ENCODE measurements at places on chromosomes 4 and X.
A peak's percentile ranks its signal among the peaks of the same experiment; 100 is the strongest.

DNA sequence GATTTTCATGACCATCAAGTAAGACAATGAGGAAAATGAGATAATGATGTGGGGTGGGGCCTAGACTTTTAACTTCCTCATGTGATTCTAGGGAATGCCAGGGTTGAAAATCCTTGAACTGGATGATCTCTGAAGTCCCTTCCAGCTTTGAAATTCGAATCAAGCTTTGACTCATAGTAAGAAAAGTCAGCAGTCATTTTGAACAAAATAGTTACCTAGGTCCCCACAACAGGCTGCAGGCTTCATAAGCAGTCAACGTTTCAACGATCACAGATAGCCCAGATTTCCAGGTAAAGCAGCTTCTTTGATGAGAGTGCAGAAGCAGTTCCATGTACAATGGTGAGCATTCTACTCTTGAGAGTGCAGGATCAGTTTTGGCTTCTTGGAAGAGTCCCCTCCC is 93.7 kb downstream of the GRIA3 start:
- DNase-seq = no peak

GRCh38 chr4:180792541-180792940 is 1450.7 kb upstream of the TENM3 start:
- no peak for DNase-seq

- DNase-seq = peak; percentile 39
Observed at GRCh38 chr4:26459054-26459755, 31.1 kb downstream of the CCKAR start.

GRCh38 chrX:139200793-139201192 is 329.7 kb upstream of the F9 start:
- no peak for DNase-seq

DNA sequence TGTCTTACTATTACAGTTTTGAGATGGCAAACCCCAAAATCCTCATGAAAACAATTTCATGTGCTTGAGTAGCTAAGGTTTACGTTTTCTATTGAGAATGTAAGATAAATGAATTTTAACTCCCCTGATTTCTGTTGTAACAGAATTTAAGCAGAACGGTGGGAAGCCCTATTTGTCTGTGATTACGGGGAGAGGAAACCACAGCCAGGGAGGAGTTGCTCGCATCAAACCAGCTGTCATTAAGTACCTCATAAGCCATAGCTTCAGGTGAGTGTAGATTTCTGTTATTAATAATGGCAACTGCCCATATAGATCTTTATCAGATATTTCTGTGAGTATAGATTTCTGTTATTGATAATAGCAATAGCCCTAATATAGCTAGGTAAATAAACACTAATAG is 44.2 kb upstream of the RHOH start:
- no peak for DNase-seq

- no peak for DNase-seq
Observed at GRCh38 chrX:24391389-24391788, 30.9 kb downstream of the SUPT20HL1 start.

DNA sequence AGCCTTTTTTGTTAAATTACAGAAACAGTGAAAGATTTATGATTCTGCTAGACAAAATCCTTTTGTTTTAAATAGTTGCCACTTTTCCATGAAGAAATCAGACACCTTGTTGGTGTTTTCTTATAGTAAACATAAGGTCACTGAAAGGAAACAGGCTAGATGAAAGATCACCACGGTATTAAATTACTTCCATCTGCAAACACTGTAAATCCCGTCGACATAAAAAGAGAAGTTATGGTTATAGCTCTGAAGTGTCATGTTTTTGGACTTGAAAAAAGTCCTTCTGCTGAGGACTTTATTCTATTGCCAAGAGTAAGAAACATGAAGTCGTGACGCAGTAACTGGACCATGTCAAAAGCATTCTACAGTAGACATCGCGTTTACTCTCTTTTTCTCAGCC is 567.6 kb upstream of the SLIT2 start:
- no peak for DNase-seq

DNA sequence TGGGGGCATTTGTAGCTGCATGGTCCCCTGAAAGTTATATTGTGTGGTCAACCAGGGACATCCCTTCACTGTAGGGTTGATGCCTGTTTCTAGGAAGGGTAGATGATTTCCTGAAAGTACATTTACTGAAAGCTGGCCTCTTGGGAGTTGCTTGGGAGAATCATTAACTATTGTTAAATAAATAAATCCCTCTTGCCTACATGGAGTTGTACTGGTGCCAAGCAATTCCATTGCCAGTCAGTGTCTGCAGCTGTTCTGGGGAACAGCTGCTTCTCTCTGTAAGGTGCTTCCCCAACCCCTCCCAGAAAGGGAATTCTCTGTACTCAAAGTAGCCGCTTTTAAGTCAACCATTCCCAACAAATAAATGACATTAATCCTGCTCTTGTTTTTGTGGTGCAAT is 51.1 kb downstream of the C4orf51 start:
- no peak for DNase-seq

DNA sequence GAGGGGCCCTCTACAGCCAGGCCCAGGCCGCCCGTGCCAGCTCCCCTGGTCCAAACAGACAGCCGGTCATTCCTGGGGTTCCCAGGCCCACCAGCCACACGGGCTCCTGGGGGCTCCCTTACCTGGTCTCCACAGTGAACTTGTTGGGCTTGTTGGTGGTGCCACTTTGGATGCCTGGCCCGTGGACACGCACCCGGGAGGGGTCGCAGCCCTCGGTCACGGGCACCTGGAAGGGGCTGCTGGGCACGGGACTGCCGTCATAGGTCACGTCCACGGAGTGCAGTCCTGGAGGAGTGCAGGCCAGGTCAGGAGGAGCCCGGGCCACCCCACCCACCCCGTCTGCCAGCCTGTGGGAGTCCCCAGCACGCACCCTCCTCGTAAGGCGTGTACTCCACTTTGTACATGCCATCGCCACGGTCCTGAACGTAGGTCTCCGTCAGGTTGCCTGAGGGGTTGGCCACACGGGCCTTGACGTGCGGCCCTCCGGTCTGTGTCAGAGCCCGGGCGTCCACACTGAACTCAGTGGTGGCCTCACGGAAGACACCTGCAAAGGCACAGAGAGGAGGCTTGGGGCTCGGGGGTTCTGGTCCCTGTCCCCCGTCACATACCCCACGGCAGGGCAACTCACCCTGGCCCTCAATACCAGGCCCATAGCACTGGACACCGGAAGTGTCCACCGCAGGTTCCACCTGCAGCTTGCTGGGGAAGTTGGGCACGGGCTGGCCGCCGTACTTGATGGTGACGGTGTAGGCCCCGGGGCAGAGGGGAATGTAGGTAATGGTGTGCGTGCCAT is 14.9 kb downstream of the FLNA start:
- DNase-seq = no peak

- no peak for DNase-seq
Observed at GRCh38 chr4:129323658-129324057, 227.7 kb downstream of the C4orf33 start.

DNA sequence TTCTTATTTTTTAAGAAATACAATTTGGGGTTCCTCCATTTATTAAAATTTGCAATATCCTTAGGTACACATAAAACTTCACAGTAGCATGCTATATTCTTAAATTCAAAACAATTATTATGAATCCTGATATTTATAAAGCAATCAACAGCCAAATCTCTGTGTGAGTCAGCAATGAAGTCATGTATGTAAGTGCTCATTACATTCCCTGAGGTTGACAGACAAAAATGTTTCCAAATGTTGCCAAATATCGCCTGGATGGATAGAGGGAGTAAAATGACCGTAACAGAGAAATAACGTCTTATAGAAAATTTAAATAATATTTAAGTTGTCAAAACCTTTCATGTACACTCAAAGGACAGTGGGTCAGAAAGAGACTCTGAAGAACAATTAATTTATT is 220.0 kb downstream of the PCDH18 start:
- no peak for DNase-seq

GRCh38 chrX:7390441-7390840 is 242.5 kb upstream of the PUDP start:
- DNase-seq = no peak

DNA sequence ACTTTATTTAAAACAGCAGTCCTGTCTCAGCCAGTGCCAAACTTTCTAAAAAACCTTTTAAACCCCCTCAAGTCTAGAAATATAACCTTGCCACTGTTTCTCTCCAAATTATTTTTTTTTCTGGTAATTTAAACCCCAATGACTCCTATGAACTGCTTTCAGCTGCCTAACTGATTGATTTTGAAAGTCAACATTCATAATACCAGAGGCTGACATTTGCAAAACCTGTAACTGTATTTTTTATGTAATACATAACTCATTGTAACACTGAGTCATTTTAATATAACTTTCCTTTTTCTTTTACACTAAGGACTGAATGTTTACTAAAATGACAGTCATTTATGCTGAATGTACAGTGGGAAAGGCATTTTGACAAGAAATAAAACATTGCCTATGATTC is 19.1 kb upstream of the EGFL6 start:
- no peak for DNase-seq

GRCh38 chr4:147580396-147580795 is 36.8 kb upstream of the TMEM184C start:
- DNase-seq = no peak

GRCh38 chrX:126550816-126551215 is 1.8 kb downstream of the DCAF12L1 start:
- no peak for DNase-seq

DNA sequence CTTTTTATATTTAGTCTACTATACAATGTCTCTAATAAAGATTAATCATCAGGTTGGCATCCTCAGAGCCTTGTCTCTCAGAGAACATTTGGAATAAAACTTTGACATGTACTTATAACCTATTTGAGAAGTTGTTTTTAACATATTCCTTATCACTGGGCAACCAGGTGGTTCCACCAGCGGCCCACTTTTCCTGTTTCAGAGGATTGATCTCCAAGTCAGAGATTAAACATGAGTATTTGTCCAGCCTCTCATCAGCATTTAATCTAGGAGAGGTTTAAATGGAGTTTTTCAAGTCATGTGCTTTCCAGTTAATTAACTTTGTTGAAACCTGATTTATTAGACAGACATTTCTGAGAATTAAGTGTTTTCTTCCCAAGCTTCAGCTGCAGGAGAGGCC is 345.5 kb downstream of the GRXCR1 start:
- DNase-seq = no peak

DNA sequence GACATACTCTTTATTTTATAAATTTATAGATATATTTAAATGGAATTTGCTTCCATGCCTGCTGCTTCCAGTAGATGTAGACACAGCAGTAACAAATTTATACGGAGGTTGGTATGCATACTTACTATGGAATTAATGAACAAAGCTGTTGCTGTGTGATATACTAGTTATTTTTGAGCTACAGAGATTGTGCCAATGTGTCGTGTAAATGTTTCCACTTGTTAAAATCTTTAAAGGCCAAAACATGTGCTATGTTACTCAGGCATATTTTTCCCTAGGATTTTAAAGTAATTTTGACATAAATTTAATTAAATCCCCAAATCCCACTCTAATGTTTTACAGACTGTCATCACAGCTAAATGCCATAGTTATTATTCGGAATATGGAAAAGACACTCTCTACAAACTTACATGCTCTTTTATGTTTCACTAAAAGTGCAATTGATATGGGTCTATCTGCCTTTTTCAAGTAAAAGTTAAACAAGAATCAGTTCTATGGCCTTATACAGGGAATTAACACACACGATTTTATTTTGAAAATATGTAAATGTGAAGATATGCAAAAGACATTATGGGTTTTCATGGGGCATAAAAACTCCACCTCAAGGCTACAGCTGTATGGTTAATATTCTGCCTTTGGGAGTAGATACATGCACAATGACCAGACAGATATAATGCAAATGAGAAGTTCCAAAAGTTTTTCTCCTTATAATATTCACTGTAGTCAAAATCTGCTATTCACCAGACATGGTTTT is 256.8 kb downstream of the FSTL5 start:
- no peak for DNase-seq

DNA sequence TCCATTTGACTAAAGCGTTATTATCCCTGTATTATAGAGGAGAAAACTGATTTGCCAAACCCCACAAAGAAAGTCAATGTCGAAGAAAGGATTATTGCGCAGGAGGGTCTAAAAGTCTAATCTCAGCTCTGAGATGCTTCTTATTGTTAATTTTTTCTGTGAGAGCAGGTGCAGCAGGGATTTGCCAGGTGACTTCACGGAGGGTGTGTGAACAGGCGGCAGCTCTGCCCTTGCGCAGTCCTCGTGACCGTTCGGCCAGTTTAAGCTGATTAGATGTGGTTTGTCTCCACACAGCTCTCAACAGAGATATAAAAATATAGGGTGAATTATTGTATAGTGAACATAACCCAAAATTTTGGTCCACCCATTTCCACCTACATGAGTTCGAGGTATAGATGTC is 28.5 kb downstream of the TENM3 start:
- no peak for DNase-seq

- no peak for DNase-seq
Observed at GRCh38 chr4:101931619-101932018, 141.1 kb downstream of the BANK1 start.

DNA sequence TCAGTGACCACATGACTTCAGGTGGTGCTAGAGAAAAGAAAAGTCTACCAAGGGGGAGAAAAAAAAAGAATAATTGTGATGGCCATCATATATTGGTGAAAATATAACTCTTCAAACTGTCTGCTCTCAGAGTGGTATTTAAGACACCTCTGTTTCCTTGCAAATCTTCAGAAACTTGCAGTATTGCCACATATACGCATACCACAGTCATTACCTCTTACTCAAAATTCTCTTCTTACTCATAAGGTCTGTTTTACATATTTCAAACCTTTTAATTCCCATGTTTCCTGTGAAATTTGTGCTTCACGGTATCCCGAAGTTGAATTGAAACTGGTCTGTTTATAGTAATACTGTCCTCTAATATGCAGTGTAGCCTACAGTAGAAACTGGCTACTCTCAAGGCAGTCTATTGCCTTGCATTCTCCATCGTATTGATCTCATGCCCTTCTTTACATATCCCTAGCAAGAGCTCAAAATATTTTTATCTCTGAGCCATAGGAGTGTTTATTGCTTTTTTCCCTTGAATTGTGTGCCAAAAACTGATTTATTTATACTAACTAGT is 34.7 kb upstream of the LHFPL1 start:
- DNase-seq = no peak

- no peak for DNase-seq
Observed at GRCh38 chr4:174037049-174037448, 246.4 kb downstream of the FBXO8 start.

- DNase-seq = no peak
Observed at GRCh38 chr4:153514688-153515426, 48.7 kb downstream of the TMEM131L start.

- no peak for DNase-seq
Observed at GRCh38 chr4:112905728-112906127, 143.7 kb upstream of the ANK2 start.

- DNase-seq = no peak
Observed at GRCh38 chr4:161208564-161208963, 955.2 kb downstream of the FSTL5 start.

DNA sequence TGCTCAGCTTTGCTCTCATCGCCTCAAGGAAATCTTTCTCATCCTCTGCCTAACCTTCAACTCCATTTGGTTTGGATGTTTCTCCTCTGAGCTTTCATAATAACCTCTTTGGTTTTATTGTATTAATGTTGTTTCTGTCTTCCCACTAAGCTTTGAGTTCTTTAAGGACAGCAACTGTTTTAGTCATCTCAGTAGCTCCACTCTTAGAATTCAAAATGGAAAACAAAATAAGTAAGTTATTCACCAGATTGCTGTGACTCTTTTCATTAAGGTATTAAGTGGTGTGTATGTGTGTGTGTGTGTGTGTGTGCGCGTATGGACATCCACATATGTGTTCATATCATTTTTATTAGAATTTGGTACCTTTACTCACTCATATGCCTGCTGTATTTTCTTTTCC is 279.2 kb upstream of the BOD1L1 start:
- DNase-seq = no peak

- DNase-seq = no peak
Observed at GRCh38 chr4:116180157-116180601, 905.2 kb downstream of the TRAM1L1 start.

- DNase-seq = no peak
Observed at GRCh38 chrX:17441965-17442364, 67.0 kb downstream of the NHS start.
